ENCODE measurements at places on chromosomes 6 and 20.

DNA sequence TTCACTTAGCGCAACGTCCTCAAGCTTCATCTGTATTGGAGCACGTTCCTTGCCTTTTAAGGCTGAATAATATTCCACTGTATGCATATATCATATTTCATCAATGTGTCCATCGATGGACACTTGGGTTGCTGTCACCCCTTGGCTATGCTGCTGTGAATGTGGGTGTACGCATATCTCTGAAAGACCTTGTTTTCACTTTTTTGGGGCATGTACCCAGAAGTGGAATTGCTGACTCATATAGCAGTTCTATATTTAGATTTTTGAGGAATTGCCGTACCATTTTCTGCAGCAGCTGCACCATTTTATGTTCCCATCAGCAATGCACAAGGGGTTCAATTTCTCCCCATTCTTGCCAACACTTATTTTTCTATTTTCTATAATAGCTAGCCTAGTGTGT, 22.8 kb upstream of the SLC23A2 start:
- DNase-seq: no peak

DNA sequence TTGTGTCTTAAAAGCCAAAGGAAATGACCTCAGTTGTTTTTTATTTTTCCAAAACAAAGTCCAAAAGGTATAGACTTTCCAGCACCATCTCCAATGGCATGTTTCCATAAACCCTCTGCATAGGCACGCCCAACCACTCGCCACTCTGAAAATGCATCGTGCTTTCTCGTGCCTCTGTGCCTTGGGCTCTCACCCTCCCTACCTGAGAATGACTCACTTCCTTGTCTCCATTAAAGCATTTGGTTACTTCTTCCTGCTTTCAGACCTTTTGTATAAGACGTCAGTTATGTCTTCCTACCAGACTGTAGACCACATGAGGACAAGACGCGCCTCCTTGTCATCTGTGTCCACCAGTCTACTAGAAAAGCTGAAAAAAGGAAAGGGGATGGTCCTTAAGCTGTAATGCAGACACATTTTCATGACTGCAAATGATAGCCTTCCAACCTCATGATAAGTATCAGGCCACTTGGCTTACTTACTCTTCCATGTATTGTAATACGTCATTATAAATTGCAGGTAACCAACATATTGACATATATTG, 61.2 kb upstream of the CDYL start:
- DNase-seq: no peak

GRCh38 chr20:22315073-22315472, 269.3 kb downstream of the FOXA2 start:
- no peak for DNase-seq

GRCh38 chr6:1611572-1612298, 2.0 kb downstream of the FOXC1 start:
- no peak for DNase-seq

- no peak for DNase-seq
These were observed 132.1 kb upstream of the ADGRB3 start for GRCh38 chr6:68502946-68503345.

- no peak for DNase-seq
These were observed 103.2 kb downstream of the FBXO5 start for GRCh38 chr6:152879681-152880080.

GRCh38 chr6:129604321-129604720, 105.7 kb downstream of the ARHGAP18 start:
- DNase-seq: no peak

GRCh38 chr6:158026054-158026900, 44.6 kb downstream of the SYNJ2 start:
- peak; percentile 75 for DNase-seq

Data from Ammon's horn (tissue), 1 donor.